NCI-H1417 treated with DMSO at 0.1 percent for 48 hours (cell line): ENCODE measurements at places on chromosomes 1 and 21.
A peak's percentile ranks its signal among the peaks of the same experiment; 100 is the strongest.

DNA sequence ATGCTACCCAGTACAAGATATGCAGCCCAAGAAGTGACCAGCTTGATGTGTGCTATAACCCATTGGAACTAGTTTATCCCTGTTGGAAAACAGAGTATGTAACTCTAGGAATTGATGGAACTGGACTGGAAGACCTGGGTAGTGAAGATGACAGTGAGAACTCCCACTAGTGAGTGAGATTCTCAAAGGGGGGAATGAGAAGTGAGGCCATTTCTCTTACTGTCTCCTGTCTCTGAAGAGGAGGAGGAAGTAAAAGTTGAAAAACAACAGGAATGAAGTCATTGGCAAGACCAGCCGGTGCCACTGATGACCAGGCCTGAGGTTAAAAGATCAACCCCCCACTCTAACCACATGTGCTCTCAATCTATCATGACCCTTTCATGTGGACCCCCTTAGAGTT is 20.9 kb downstream of the PLA2G2F start:
- no peak for DNase-seq

GRCh38 chr1:47709019-47709871 is 271.4 kb downstream of the FOXD2 start:
- peak; percentile 71 for DNase-seq

DNA sequence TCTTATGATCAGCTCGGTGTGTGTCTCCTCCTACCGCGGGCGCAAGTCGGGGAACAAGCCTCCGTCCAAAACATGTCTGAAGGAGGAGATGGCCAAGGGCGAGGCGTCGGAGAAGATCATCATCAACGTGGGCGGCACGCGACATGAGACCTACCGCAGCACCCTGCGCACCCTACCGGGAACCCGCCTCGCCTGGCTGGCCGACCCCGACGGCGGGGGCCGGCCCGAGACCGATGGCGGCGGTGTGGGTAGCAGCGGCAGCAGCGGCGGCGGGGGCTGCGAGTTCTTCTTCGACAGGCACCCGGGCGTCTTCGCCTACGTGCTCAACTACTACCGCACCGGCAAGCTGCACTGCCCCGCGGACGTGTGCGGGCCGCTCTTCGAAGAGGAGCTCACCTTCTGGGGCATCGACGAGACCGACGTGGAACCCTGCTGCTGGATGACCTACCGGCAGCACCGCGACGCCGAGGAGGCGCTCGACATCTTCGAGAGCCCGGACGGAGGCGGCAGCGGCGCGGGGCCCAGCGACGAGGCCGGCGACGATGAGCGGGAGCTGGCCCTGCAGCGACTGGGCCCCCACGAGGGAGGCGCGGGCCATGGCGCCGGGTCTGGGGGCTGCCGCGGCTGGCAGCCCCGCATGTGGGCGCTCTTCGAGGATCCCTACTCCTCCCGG is 1.5 kb downstream of the KCNC4 start:
- DNase-seq: no peak

- no peak for DNase-seq
These were observed 279.7 kb downstream of the ST6GALNAC3 start for GRCh38 chr1:76354236-76354635.

GRCh38 chr1:9385801-9386573 is 93.3 kb downstream of the SPSB1 start:
- no peak for DNase-seq

DNA sequence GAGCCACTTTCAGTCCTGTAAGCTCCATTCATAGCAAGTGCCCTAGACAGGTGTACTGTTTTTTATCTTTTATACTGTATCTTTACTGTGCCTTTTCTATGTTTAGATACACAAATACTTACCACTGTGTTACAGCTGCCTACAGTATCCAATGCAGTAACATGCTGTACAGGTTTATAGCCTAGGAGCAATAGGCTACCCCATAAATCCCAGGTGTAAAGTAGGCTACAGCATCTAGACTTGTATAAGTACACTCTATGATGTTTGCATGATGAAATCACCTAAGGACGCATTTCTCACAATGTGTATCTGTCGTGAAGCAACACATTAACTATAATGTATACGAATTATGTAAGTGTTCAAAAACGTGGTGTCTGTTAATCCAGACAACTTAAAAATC is 10.7 kb downstream of the HLCS start:
- no peak for DNase-seq

DNA sequence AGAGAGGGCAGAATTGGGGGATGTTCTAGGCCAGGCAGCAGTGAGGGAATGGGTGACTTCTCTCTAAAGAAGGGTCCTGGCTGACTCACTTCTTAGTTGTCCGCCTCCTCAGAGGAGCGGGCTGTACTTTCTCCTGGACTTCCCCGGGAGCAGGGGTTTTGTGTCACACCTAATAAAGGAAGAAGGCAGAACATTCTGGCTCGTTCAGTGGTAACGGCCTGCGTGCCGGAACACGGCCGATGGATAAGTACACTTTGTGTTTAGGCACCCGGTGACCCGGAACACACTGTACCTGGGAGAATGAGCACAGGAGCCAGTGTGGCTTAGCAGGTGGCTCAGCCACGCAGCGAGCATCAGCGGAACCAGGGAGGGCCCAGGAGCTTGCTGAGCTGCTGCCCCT is 84.7 kb downstream of the FBXO2 start:
- no peak for DNase-seq

DNA sequence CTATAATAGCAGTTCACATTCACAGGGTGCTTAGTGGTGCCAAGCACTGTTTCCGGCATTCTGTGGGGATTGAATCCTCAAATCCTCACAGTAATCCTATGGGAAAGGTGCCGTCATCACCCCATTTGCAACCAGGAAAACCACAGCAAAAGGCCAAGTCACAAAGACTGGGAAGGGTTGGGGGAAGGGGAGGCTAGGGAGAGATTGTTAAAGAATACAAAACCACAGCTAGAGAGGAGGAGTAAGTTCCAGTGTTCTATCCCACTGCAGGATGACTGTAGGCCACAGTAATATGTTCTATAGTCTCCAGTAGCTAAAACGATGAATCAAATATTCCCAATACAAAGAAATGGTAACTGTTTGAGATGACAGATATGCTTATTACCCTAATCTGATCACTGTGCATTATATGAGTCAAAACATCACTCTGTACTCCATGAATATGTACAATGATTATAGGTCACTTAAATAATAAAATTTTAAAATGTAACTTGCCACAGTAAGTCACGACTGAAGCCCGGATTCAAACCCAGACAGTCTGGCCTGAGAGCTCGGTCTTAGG is 256.8 kb downstream of the TOMM20 start:
- DNase-seq: no peak

DNA sequence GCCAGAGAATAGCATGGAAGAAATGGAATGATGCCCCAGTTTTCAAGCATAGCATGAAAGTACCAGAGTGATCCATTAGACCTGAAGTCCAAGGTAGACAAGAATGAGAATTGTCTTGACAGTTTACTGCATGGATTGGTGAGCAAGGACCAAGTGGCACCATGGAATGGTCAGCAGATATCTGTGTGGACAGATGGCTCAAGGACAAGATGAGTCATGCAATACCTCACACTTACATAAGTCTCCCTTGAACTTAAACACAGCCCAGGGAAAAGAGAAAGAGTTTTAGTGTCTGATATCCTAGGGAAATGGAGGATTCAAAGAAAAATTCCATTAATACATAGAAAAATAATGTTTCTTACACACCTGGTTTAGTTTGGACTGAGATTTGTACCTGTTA is 195.2 kb downstream of the MRPL39 start:
- DNase-seq: no peak

DNA sequence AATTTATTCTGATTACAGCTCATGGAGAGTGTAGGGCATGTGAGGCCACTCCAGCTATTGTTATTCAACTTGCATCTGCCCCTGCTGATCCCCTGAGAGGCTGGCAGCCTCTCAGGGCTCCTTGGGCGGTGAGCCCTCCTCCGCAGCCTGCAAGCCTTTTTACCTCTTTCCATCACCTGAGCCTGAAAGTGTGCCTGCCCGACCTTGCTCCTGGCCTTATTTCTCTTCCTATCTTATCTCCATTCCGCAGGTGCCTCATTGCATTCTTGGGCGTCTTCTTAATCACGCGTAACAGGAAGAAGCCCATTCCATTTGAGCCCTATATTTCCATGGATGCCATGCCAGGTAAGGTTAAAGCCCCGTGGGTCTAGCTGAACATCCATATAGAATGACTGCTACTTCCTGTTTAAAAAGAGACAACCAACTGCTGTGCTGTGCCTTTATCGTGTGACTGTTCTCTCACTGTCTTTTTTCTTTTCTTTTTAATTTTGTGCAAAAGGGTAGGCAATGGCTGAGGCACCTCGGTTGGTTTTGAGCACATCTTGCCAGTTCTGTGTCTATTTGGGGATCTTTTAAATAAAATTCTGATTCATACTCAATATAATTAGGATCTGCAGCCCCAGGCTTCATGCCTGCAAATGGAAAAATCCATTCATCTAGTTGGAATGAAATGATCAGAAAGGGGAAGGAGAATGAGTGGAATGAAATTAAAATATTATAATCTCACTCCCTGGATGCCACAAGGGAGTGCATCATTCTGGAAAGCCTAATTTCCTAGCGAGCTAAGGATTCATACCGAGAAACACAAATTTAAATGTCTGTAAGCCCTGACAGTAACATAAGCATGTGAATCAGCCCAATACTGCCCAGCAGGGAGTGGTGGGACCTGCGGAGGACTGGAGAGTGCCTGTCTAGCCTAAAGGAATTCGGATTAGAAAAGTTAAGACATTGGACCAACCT is 38.6 kb upstream of the RCAN3 start:
- peak; percentile 13 for DNase-seq

DNA sequence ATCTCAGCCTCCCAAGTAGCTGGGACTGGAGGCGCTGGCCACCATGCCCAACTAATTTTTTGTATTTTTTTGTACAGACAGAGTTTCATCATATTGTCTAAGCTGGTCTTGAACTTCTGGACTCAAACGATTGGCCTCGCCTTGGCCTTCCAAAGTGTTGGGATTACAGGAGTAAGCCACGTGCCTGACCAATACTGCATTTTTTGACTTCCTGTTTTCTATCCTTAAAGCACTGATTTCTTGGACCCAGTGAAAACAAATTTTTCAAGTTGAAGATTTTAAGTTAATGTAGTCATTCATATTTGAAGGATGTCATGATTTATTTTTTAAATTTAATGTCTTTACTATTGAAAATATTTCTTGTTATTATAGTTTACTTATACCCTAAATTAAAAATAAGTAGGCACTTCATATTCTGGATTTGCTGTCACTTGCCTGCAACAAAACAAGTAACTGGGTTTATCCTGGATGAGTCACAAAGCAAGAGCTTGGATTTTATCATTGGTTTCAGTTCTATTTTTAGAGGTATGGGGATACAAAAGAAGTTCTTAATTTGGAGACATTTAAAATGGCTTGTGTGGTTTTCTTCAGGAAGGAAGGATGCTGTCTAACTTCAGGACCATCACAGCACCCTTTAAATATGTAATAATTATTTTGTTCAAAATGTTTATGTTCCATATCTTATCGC is 2.2 kb upstream of the VPS45 start:
- no peak for DNase-seq

DNA sequence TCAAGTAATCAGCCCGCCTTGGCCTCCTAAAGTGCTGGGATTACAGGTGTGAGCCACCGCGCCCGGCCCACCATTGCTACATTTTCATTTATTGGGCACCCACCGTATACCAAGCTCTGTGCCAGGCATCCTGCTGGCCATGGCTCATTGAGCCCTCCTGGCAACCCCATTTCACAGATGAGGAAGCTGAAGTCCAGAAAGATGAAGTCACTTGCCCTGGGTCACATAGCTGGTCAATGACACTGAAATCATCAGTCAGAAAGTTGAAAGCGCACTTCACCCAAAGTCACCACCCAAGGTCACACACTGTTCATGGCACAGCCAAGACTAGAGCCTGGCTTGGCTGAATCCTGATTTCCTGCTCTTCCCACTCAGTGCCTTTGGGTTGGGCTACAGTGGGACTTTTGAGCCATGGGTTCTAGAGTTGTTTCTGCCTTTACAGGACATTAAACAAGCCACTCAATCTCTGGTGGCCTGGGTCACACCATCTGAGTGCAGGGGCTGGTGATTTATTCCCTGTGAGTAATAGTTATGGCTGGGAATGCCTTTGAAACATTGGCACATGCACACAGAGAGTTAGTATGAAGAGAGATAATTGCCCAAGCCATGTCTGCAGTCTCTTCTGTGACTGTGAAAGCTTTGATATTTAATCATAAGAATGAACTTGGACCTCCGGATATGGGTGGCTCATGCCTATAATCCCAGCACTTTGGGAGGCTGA is 16.0 kb upstream of the ARHGEF10L start:
- no peak for DNase-seq

GRCh38 chr1:113930499-113931161 is 1.5 kb downstream of the HIPK1 start:
- DNase-seq: no peak
